ENCODE measurements at places on chromosomes 12 and 14.

DNA sequence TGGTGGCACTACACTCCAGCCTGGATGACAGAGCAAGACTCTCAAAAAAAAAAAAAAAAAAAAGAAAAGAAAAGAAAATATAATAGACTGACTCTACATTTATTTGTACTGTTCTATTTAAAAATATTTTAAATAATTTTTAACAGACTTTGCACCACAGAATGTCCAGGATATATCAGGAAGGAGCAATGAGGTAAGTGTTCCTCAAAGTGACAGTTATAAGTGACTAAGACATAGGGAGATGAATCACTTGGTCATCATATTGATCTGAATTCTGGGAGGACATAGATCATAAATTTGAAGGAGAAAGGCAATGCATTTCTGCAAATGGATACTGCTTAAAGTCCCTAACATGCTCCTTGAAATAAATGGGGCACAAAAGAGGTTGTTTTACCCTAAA, 221.5 kb downstream of the KCNC2 start:
- DNase-seq = no peak

DNA sequence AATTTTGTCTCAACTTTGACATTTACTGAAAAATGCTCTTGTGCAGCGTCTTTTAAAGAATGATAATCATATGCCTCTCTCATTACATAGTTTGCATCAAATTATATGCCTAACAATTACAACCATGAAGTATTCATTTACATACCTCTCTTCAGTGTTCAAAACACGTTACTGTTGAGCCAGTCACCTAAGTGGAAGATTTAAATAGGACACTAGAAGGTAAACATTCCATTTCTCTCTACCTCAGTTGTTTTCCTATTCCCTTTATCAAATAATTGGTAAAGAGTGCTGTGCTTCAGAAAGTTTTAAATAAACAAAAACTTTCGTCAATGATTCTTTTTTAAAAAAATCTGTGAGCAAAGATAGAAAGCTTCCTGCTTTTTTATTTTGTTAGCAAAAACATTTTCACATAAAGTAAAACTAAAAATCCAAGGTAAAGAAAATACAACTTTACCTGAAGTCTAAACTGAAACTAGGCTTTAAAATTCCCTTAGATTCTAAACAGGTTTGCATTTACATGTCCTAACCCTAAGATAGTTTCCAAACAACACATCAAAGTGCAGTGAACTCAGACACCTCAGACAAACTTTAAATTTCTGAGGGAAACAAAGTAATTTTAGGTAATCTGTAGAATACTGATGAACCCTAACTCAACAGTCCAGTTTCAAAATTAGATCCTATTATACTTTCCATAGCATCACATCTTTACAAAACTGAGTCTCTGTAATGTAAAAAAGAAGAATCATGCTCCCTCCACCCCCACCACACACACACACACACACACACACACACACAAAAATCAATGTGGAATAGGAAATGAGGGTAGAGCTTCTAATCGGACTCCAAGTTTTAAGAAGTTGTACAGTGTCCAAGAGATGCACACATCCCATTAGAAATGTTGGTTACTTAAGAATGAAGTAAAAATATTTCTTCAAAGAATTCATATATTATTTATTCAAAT, 46.2 kb downstream of the PAWR start:
- no peak for DNase-seq

GRCh38 chr12:12872139-12872933, 19.0 kb upstream of the GPRC5A start:
- DNase-seq = no peak

DNA sequence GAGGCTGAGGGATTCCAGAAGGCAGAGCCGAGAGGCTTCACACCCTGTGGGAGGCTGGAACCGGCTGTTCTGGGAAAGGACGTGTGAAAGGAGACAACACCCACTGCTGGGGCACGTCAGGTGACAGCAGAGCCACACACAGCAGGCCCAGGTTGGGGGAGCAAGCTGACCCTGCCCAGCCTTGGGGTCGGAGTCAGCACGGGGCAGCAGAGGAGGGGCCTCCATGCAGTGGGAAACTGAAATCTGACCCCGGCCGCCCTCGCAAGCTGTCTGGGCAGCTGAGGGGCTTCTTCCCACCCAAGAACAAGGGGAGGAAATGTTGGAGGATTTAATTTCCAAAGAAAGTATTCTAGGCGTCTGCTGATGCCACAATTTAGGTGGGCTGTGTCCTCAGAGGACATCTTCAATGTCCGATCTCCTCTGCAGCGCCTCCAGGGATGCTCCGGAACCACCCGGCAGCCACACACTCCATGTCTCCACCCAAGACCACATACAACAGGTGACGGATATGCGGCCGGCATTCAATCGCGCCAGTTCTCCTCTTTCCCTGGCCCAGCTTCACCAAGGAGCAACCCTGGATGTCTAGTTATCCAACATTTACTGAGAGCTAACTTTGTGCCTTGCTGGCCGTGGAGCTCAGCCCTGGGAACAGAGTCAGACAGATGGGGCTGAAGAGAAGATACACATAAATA, 30.7 kb downstream of the SNRNP35 start:
- DNase-seq = no peak

DNA sequence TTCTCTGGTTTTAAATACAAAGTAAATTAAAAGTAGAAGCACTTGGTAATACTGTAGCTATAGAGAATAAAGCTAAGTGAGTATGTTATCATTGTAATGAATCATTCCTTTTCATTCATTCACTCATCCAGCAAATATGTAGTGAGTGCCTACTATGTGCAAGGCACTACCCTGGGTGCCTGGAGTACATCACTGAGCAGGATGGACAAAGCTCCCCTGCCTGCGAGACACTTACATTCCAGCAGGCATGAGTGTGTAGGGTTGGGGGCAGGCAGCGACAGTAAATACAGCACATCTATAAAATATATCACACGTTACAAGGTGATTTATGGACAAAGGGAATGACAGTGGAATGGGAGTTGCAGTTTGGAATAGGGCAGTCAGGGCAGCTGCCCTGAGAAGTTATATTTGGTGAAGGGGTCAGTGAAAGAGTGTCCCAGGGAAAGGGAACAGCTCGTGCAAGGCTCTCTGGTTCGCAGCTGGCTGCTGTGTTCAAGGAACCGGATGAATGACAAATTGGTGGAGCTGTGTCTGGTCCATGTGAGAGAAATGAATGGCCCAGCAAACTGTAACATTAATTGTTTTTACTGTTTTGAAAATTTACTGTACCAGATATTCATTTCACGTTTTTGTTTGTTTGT, 159.6 kb downstream of the CRADD start:
- DNase-seq = no peak

DNA sequence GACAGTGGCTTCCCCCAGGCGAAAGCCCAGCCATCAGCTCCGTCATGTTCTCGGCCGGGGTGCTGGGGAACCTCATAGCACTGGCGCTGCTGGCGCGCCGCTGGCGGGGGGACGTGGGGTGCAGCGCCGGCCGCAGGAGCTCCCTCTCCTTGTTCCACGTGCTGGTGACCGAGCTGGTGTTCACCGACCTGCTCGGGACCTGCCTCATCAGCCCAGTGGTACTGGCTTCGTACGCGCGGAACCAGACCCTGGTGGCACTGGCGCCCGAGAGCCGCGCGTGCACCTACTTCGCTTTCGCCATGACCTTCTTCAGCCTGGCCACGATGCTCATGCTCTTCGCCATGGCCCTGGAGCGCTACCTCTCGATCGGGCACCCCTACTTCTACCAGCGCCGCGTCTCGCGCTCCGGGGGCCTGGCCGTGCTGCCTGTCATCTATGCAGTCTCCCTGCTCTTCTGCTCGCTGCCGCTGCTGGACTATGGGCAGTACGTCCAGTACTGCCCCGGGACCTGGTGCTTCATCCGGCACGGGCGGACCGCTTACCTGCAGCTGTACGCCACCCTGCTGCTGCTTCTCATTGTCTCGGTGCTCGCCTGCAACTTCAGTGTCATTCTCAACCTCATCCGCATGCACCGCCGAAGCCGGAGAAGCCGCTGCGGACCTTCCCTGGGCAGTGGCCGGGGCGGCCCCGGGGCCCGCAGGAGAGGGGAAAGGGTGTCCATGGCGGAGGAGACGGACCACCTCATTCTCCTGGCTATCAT, 663 bp downstream of the PTGER2 start:
- DNase-seq = peak; percentile 21

GRCh38 chr14:69291396-69291795, 31.4 kb downstream of the GALNT16 start:
- no peak for DNase-seq

- DNase-seq = no peak
These were observed 6.2 kb upstream of the ATP6V0A2 start for GRCh38 chr12:123705935-123706334.

GRCh38 chr12:45122768-45123380, 72.0 kb upstream of the DBX2 start:
- no peak for DNase-seq

GRCh38 chr12:64983771-64984278, 137.3 kb downstream of the WIF1 start:
- no peak for DNase-seq

- DNase-seq = no peak
These were observed 66.2 kb downstream of the PRMT8 start for GRCh38 chr12:3557116-3557697.

- DNase-seq = no peak
These were observed 498.3 kb downstream of the KCNH5 start for GRCh38 chr14:62546862-62547474.

DNA sequence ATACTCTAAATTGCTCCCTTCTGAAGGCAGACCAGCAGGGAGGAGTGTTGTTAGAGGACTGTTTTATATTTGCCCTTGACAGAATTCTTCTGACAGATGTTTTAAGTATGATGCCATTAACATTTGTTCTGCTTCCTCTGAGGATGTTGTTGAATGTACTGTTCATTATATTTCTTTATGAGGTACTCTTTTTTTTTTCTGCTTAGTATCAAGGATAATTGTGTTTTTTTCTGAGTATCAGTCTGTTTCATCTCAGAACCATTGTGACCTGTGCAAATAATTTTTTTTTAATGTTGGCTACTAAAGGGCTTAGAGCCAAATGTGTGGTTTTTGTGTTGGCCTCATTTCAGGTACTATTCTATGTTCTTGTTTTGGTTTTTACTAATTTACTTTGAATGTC, 10.6 kb downstream of the METAP2 start:
- DNase-seq = no peak

- DNase-seq = no peak
These were observed 533.7 kb downstream of the RPS29 start for GRCh38 chr14:49052521-49052920.

DNA sequence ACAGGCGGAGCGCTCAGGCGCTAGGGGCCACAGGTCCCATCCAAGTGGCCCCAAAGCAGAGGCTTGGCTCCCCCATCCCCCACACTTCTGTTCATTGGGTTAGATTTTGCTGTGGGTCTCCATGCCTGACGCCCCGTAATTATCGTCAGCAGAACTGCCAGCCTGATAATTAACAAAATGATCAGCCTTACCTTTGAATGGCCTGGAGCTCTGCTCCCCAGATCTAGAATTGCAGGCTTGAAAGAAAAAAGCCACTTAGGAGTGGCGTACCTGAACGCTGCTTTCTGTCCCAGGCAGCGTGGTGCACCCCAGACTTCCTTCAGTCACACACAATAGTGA, 28.7 kb upstream of the LRP1-AS start:
- no peak for DNase-seq

GRCh38 chr12:109157986-109158385, 41.6 kb downstream of the ACACB start:
- no peak for DNase-seq

DNA sequence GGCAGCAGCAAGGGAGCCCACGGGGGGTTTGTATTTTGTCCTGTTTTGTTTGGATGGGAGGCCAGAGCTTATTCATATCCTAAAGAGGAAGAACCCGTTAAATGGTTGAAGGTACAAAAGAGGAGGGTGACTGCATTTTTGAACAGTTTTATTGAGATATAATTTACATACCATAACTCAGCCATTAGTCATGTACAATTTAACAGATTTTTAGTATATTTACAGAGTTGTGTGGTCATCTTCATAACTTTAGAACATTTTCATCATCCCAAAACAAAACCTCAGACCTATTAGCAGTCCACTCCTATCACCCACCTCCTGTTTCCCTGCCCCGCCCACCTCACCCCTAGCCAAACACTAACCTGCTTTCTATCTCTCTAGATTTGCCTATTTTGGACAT, 12.6 kb downstream of the NRDE2 start:
- no peak for DNase-seq
